Activated CD4-positive, alpha-beta T cell treated with anti-CD3 and anti-CD28 coated beads, Interleukin-2, amount 50 U/mL, for 4 hours (primary cell): ENCODE measurements at places on chromosomes 6 and 20.

DNA sequence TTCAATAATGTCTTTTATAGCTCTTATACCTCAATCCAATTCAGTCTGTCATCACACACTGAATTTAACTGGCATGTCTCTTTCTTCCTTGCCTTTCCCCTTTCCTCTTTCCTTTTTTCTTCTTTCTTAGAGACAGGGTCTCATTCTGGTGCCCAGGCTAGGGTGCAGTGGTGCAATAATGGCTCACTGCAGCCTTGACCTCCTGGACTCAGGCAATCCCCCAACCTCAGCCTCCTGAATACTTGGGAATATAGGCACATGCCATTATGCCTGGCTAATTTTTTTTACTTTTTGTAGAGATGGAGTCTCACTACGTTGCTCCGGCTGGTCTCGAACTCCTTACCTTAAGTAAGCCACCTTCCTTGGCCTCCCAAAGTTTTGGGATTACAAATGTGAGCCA is 65.9 kb downstream of the CBFA2T2 start:
- DNase-seq, result no peak

GRCh38 chr6:40308533-40309306 is 278.4 kb downstream of the LRFN2 start:
- DNase-seq, result peak; percentile 29

DNA sequence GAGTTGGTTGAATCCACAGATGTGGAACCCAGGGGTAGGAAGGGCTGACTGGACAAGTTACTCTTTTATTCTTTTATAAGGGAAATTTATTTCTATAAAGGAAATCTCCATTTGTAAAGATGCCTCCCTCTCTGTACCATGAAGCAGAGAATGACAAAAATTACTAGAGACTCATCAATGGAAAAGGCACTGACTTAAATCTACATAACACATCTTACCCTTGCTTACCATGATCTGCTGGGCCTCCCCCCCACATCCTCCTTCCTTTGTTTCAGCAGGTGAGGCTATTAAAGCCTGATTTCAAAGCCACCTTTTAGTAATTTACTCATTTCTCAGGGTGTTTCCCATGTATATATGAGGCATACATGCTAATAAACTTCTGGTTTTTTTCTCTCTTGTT is 130.2 kb upstream of the HDDC2 start:
- no peak for DNase-seq

DNA sequence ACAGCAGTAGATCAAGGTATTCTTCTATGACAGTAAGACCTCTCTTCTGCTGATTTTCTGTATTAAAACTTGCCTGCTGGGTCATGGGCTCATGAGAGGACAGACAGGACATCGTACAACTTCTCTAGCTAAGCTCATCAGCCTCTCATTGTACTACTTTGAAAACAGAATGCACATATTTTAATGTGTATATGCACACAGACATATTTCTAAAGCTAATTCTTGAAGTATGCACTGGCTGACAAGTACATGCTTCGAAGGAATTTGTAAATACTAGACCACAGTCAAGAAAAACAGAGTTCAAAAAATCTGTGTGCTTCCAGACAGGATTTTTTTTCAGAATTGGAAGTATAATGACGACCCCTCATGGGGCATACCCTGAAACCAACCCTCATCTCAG is 81.7 kb upstream of the CD83 start:
- DNase-seq, result no peak

DNA sequence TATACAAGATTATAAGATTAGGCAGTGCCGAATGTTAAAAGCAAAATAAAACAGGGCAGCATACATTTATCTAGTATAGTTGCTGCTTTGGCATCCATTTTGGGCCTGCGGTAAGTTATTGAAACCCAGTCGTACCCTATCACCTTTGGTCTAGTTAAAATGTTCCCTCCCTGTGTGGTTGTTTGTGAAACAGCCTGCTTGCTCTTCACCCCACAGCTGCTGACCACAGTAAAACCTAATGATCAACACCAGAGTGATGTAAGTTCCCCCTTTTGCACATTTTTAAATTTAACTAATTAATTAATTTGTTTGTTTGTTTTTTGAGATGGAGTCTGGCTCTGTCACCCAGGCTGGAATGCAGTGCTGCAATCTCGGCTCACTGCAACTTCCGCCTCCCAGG is 50.3 kb upstream of the TXNDC5 start:
- DNase-seq, result no peak

- no peak for DNase-seq
Observed at GRCh38 chr20:4946585-4946984, 54.7 kb downstream of the SLC23A2 start.

DNA sequence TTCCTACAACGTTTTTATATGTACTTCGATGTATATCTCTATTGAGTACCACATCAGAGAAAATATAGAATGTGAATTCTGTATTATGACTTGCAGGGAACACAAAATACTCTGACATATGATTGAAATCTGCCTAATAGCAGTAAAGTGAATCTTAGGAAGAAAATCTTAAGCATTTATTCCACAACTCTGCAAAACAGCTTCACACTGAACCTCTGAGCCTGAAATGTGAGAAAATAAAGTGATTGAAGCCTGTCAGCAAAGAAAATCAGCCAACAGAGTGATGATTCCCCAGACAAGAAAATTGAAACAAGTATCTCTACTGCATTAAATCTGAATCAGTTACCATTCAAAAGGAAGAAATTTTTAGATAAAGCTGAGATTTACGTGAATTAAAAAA is 499.5 kb upstream of the RNF217 start:
- no peak for DNase-seq

GRCh38 chr6:39274903-39275302 is 39.3 kb downstream of the KCNK17 start:
- DNase-seq, result no peak
